ENCODE measurements at places on chromosomes 2 and 18.
A peak's percentile ranks its signal among the peaks of the same experiment; 100 is the strongest.

GRCh38 chr18:48874233-48874632 lies 76.5 kb downstream of the SMAD7 start:
- no peak for DNase-seq

GRCh38 chr18:63664571-63664970 lies 2.9 kb upstream of the SERPINB3 start:
- no peak for DNase-seq

GRCh38 chr2:170176212-170176611 lies 1.7 kb upstream of the MYO3B start:
- DNase-seq = no peak

DNA sequence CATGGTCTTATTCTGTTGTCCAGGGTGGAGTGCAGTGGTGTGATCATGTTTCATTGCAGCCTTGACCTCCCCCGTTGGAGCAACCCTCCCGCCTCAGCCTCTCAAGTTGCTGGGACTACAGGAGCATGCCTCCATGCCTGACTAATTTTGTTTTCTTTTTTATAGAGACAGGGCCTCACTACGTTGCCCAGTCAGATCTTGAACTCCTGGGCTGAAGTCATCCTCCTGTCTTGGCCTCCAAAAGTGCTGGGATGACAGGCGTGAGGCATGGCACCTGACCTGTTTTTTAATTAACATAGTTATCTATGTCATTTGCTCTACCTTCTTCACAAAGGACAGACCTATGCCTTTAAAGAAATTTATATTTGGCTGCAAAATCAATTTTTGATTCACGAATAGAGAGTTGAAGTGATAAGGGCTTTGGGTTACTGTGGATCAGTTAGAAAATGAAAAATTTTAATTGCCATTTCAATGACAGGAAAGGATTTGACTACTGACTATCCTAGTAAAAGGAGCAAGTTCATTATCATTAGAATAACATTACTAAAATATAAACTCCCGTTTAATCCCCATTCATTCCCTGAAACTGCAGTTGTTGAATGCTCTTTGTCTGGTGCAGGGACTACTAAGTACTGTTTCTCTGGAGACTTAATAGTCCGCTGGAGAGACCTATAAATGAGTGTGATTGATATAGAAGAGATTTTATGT lies 3.7 kb downstream of the RNF138 start:
- DNase-seq = no peak

GRCh38 chr2:99864561-99865553 lies 277.5 kb downstream of the AFF3 start:
- DNase-seq = no peak

- no peak for DNase-seq
Measured at GRCh38 chr2:101587251-101587650, 110.3 kb upstream of the MAP4K4 start.

- no peak for DNase-seq
Measured at GRCh38 chr2:114056294-114057143, 166.6 kb downstream of the ACTR3 start.

DNA sequence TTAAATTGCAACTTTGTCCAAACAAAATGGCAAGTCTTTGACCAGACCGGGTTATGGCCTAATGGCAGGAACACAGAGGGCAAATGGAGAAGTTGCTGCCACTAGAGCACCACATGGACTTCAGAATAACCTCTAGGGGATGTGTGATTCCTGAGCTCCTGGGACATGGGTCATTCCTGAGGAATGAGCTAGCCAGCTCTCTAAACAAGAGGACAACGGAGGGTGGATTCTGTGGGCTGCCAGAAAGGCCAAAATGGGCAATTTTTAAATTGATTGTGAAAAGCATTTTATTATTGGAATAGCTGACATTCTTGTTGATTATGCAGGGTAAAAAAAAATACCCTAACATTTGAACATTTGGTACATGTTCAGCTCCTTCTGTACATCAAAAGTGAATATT lies 109.8 kb upstream of the FZD5 start:
- no peak for DNase-seq

- no peak for DNase-seq
Measured at GRCh38 chr2:42021464-42021863, 26.4 kb upstream of the PKDCC start.

DNA sequence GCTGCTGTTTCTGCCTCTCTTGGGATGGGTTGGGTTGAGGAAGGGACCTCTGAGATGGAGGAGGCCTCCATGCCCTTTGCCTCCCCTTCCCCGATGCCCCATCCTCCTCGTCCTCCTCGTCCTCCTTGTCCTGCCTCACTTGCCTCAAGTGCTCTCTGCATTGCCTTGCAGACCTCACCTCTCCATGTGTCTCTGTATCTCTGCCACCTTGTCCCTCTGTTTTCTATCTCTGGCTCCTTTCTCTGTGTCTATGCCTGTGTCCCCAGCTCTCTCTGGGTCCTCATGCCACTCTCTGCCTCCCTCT lies 87.5 kb downstream of the MCFD2 start:
- no peak for DNase-seq

DNA sequence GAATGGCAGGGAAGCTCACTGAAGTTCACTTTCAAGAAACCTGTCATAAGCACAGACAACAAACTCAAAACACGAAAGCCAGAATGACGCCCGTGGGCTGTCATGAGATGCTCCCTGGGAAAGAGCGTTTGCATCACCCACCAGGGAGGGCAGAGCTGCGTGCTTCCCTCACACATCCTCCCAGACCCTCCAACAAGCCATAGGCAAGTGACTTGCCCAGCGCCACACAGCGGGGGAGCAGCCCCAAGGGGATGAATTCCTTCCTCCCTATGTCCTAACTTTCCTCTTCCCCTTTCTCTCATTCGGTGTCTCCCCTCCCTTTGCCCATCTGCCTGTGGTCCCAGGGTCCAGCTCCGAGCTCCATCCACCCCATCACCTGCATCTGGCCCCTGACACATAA lies 10.7 kb downstream of the BIN1 start:
- no peak for DNase-seq

GRCh38 chr2:111121828-111122630 lies 1.3 kb downstream of the BCL2L11 start:
- peak; percentile 56 for DNase-seq

DNA sequence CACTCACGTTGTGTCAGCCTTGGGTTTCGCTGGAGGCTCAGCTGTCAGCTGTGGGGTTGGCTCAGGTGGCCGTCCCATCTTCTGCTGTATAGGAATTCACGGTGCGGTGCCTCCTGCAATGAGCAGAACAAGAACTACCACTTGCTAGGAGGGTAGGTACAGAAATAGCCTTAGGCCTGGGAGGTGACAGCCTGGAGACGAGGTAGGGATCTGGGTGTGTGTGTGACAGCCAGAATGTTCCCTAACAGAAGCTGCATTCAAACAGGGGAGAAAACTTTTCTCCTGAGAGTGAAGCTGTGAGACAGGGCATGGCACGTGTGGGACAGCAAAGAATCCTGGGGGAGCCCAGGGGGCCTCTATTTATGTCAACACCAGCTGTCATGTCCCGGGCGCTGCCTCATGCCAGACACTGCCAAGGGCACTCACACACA lies 8.4 kb upstream of the MAL start:
- no peak for DNase-seq

DNA sequence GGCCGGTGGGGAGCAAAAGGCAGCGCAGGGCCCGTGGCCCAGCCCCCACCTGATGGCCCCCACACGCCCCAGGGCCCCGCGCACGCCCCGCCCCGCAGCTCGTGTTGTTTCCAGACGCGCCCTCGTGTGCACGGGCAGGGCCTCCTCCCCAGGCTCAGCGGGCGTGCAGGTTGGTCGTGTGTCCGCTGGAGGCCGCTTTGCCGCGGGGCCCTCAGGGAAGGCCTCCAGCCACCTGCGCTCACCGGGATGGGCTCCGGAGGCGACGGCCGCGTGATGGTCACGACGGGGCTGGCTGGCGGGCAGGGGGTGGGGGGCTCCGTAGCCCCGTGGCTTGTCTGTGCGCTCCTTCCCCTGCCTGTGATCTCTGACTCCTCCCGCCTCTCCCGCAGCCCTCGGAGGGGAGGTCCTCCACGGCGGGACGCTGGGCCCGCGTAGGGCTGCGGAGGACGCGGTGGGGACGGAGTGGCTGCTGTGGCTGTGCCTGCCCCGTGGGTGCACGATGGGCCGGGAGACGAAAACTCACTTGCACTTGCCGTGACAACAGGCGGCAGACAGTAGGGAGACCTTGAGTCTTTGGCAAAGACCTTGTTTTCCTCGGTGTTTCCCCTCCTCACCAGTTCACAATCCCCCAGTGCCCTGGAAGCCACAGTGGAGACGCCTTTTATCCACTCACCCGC lies 67.1 kb downstream of the RTP5 start:
- DNase-seq = no peak

DNA sequence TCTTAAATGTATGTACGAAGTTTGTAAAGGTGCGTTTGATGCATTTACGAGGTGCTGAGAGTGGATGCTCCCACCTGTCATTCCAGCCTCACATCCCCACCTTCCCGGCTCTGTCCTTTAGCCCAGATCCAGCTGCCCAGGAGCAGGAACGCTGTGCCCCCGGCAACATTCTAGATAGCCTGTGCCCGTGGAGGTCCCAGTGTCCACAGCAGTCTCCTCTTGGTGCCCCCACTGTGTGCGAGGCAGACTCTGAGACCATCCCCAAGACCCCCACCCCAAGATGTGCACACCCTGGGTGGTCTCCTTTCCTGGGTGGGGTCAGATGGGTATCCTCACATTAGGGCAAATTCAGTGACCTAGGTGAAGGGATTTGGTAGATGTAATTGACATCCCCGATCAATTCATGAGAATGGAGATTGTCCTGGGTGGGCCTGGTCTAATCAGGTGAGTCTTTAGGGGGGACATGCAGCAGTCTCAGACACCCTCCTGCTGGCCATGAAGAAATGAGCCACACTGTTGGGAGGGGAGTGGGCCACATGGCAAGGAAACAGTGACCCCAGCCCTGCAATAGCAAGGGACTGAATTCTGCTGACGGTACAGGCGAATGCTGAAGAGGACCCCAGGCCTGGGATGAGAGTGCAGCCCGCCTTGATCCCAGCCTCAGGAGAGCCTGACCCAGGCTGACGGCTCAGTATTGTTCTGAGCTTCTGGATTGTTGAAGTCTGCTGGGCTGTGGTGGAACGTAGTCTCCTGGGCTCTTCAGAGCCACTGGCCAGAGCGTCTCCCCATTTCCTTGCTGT lies 203.3 kb downstream of the FAM210A start:
- DNase-seq = no peak

- no peak for DNase-seq
Measured at GRCh38 chr18:2857491-2858131, 10.8 kb downstream of the EMILIN2 start.

- DNase-seq = no peak
Measured at GRCh38 chr2:27408601-27409320, 630 bp downstream of the PPM1G start.

- no peak for DNase-seq
Measured at GRCh38 chr2:236282406-236282805, 18.2 kb upstream of the ASB18 start.

GRCh38 chr18:33558529-33558928 lies 19.5 kb upstream of the ASXL3 start:
- no peak for DNase-seq

- no peak for DNase-seq
Measured at GRCh38 chr2:61493523-61493942, 22.6 kb upstream of the USP34 start.

Measured in SW 1271 (cell line).